ENCODE measurements at places on chromosomes 13 and 19.

- no peak for DNase-seq
These were observed 17.3 kb downstream of the NCR1 start for GRCh38 chr19:54923276-54923675.

DNA sequence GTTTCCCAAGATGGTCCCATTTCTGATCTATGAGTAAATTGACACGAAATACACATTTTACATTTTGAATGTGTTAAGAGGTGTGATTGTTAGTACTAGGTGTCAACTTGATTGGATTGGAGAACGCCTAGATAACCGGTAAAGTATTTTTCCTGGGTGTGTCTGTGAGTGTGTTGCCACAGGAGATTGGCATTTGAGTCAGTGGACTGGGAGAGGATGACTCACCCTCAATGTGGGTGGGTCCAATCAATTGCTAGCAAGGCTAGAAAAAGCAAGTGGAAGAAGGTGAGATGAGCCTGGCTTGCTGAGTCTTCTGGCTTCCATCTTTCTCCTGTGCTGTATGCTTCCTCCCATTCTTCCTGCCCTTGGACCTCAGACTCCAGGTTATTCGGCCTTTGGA is 960.7 kb upstream of the PCDH9 start:
- DNase-seq, result no peak

DNA sequence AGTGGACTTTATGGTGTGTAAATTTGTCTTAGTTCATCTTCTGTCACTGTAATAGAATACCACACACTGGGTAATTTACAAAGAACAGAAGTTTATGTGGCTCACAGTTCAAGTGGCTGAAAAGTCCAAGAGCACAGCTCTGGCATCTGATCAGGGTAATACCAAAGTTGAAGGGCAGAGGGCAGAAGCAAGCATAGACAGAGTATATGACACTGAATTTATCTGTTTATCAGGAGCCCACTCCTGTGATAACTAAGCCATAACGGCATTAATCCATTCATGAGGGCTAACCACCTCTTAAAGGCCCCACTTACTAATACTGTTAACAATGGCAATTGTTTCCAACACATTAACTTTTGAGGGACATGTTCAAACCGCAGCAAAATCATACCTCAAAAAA is 4.0 kb upstream of the RFXAP start:
- no peak for DNase-seq

DNA sequence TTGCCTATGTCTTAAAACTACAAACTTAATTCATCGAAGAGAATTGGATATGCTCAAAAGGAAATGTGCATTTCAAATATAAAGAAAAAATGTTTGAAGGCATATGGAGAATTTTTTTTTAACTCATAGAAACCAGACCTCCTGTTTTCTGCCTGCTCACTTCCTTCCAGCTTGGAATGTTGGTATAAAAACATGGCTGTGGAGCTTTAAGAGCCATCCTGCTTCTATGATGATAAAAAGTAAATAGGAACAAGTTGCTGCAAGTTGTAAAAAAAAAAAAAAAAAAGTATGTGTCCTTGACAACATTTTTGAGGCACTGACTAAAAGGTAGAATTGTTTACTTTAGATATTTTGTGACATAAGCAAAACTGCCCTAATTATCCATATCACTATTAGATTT is 1230.7 kb downstream of the PCDH9 start:
- no peak for DNase-seq

GRCh38 chr19:5775668-5776309 is 8.8 kb downstream of the PRR22 start:
- DNase-seq, result no peak

- DNase-seq, result no peak
These were observed 59.2 kb downstream of the SIPA1L3 start for GRCh38 chr19:37966211-37966661.

GRCh38 chr13:47146991-47147811 is 250.3 kb upstream of the HTR2A start:
- DNase-seq, result no peak

DNA sequence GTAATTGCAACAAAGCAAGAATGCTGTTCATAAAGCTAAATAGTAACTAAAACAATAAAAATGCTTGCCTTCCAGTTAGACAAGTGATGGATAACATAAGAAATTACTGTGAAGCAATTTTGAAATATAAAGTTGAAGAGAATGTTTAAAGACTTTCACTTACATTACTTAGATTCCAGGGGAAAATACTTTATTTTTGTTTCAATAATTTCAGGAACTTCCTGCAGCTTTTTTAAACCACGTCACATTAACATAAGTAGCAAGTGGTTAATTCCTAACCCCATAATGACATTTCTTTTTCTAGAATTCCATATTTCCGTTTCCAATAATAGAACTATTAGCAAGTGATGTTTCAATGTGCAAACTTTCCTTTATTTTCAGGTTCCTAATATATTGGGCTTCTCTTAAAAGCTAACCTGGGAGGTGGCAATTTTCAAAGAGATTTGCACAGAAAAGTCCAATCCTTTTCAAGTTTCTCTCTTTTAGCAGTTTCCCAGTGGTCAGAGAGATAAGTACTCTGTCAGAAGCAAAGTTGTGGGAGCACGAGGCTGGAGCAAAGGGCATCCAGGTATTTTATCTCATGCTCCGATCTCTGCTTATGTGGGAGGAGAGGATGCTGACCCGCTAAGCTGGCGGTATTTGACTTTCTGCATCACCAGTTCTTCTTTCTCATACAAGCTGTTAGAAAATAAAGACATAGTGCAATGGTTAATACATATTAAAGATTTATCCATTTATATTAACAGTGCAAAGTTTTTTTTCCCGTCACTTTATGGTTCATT is 1025.3 kb downstream of the EFNB2 start:
- no peak for DNase-seq

- DNase-seq, result no peak
These were observed 21.7 kb downstream of the PEPD start for GRCh38 chr19:33499671-33500506.

- no peak for DNase-seq
These were observed 13.7 kb downstream of the FAM124A start for GRCh38 chr13:51235756-51236490.

DNA sequence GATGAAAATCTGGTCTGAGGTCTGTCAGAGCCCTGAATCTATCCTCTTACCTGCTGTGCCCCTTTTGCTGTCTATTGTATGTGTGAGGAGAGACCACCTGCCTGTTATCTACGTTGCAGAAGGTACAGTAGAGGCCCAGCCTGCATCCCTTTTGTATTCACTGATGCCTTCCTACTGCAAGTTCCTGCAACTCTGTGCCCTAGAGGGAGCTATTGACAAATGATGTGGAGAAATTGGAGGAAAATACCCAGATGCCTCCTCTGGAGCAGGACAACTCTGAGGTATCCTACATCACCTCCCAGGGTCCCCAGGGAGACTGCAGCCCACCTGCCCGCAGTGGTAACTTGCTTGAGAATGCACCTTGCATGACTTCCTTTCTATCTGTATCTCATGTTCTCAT is 33.7 kb downstream of the SIAH3 start:
- no peak for DNase-seq

DNA sequence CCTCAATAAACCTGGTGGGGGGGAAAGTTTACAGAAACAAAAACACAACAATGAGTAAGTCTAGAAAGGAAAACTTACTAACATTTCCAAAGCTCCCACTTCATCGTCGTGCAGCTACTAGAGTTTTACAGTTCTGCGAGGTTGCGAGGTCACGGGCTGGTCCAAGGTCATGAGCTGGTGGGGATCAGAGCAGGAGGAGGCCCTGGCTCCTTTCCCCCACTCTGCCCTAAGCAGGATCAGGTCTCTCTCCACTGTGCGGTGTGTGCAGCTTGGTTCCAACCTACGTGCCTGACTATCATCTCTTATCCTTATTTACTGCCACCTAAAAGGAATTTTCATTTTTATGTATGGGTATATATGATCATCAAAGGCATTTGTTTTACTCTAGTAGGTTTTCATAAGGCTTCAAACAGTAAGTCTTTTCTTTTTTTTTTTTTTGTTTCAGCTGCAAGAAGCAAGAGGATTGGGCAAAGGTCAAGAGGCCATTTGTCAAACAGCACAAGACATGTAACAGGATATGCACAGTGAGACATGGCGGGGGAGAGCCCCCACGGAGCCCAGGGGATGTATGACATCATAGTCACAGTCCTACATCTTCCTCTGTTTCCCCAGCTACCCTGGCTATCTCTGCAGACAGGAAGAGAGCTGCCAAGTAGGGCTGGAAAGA is 76.6 kb upstream of the POMP start:
- DNase-seq, result no peak

- DNase-seq, result no peak
These were observed 135.1 kb downstream of the IRS2 start for GRCh38 chr13:109651311-109651710.

DNA sequence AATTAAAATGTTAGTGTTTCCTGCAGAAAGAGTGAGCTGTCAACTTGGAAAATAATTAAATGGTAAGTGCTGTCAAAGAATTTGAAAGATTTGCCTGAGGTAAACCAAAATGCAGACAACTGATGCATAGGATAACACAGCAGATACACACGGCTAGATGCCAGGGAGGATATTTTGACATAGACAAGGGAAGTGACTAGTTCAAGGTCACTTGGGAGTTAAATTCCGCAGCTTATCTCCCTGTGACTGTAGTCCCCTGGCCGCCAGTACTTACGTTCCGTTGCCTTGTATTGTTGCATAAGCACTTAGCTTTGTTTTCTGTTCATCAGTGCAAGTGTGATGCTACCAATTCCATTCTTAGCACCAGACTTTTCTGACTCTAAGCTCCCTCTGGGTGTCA is 247.3 kb upstream of the MAB21L1 start:
- no peak for DNase-seq

DNA sequence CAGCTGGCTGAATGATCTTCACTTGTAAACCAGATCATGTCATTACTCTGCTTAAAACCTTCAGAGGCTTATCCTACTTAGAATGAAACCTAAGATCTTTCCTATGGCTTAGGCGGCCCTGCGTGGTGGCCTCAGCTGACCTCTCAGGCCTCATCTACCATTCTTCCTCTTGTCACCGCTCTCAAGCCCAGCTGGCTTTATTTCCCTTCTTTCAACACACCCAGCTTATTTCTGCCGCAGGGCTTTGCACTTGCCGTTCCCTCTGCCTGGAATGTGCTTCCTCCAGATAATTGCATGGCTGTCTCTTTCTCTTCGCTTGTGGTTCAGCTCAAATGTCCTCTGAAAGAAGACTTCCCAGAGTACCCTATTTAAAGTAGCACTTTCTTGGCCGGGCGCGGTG is 3.6 kb upstream of the ASF1B start:
- peak; percentile 26 for DNase-seq

DNA sequence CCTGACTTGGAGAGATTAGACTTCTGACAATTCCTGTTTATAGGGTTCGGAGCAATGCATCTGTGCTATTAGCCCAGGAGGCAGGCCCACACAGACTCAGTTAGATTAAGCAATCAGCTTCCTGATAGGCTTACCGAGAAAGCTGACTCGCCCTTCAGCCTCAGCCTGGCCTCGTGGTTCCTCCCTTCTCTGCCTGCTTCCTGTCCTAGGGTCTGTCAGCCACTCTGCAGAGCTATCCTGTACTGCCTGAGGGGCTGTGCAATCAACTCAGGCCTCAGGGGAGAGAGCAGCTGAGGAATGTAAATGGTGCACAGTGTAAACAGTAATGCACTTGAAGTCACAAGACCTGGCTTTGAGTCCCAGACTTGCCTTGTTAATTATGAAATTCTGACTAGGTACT is 30.7 kb downstream of the HTR2A start:
- peak; percentile 11 for DNase-seq

GRCh38 chr13:79549355-79550106 is 68.6 kb downstream of the NDFIP2 start:
- DNase-seq, result no peak

DNA sequence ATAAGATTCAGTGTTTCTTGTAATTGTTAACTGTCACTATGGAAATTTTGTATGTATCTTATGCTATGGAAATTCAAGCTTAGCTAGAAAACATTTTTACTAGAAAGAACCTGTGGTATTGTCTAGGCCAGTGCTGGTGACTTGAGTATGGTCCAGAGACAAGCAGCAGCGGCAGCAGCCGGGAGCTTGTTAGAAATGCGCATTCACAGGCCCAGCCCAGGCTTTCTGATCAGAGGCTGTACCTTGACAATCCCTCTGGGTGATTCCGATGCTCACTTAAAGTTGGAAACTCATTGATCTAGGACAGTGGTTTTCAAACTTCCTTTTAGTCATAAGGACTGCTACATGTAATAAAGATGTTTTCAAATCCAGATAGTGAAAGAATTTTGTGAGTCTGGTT is 287.4 kb downstream of the SHISA2 start:
- no peak for DNase-seq

DNA sequence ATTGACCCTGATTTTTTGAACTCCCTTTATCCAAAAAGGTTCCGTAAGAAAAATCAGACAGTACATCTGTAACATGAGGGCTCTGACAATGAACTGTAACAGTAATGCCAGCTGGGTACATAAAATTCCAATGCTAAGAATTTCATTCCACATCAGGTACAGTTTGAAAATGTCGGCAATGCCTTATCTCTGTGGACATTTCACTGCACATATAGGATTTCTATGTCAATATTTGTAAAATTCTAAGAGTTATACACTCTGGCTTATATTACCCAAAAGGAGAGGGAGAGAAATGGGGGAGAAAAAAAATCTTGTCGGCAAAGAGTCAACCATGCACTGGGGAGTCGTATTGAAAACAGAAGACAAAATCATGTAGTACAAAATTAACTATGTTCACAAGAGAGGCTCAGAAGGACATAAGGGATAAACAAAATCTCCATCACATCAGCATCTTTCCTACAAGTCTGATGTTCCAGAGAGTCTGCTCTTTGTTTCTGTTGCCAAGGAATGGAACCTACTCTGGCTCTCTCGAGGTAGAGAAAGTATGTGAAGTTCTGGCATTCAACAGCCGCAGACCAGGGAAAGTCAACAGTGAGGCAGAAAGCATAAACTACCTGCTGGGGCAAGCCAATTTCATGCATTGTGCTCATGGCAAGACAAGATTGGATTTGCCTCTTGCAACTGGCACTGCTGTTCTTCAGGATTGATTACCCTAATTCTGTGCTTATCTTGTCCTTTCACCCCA is 72.4 kb downstream of the STARD13 start:
- no peak for DNase-seq

DNA sequence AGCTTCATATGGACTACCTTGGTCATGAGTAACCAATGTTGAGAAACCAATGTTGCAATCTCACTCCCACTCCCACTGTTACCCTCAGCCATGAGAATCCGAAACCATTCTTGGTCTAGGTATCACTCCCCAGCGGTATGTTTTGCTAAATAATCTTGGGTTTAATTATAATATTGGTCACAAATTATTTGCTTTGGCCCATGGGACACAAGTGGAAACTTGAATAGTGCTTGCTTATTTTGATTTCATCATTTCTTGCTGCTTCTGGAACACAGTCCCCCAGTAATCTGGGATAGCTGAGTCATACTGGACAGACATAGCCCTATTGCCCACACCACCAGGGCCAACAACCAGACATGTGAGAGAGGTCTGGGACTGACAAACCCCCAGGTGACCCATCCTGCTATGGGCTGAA is 171.6 kb upstream of the IPO5 start:
- DNase-seq, result no peak

- DNase-seq, result no peak
These were observed 24.3 kb downstream of the GPX4 start for GRCh38 chr19:1128106-1128505.

GRCh38 chr19:46602392-46603194 is 1.5 kb downstream of the CALM3 start:
- DNase-seq, result no peak

- DNase-seq, result no peak
These were observed 8.1 kb upstream of the CARM1 start for GRCh38 chr19:10863107-10863717.

GRCh38 chr13:32840989-32841713 is 175.1 kb upstream of the KL start:
- DNase-seq, result no peak

All from neural crest cell (in vitro differentiated cells).